Stimulated activated CD8-positive, alpha-beta memory T cell treated with anti-CD3 and anti-CD28 coated beads, Interleukin-2, amount 100 ng/mL, for 1 hour (primary cell): ENCODE measurements at places on chromosomes 7 and 10.

- no peak for DNase-seq
Measured at GRCh38 chr10:12279281-12279680, 70.1 kb upstream of the CAMK1D start.

DNA sequence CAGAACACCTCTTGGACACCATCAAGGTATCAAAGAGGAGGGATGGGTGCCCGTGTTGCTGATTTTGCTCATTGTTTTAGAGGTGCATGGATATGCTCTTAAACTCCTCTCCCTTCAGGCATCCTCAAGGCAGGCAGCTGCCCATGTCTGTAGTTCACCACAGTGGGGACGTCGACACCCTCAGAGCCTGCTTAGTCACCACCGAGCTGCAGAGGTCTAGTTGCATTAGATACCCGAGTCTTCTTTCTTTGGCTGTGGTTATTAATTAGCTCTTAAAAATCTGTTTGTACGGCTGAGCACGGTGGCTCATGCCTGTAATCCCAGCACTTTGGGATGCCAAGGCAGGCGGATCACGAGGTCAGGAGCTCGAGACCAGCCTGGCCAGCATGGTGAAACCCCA, 24.7 kb upstream of the TSPAN13 start:
- DNase-seq, result no peak

- DNase-seq, result no peak
Measured at GRCh38 chr10:91602868-91603568, 29.9 kb downstream of the PPP1R3C start.

- no peak for DNase-seq
Measured at GRCh38 chr7:129882531-129882930, 70.2 kb downstream of the UBE2H start.

GRCh38 chr7:112448891-112449290, 1.4 kb upstream of the IFRD1 start:
- no peak for DNase-seq

GRCh38 chr7:135898226-135898625, 78.9 kb downstream of the MTPN start:
- no peak for DNase-seq

- DNase-seq, result no peak
Measured at GRCh38 chr7:151273651-151274390, 25.3 kb upstream of the SMARCD3 start.

GRCh38 chr10:29522918-29523317, 111.9 kb downstream of the SVIL start:
- no peak for DNase-seq

GRCh38 chr7:96401200-96401599, 79.3 kb upstream of the SLC25A13 start:
- no peak for DNase-seq

- no peak for DNase-seq
Measured at GRCh38 chr10:97325754-97326153, 6.7 kb downstream of the FRAT1 start.

DNA sequence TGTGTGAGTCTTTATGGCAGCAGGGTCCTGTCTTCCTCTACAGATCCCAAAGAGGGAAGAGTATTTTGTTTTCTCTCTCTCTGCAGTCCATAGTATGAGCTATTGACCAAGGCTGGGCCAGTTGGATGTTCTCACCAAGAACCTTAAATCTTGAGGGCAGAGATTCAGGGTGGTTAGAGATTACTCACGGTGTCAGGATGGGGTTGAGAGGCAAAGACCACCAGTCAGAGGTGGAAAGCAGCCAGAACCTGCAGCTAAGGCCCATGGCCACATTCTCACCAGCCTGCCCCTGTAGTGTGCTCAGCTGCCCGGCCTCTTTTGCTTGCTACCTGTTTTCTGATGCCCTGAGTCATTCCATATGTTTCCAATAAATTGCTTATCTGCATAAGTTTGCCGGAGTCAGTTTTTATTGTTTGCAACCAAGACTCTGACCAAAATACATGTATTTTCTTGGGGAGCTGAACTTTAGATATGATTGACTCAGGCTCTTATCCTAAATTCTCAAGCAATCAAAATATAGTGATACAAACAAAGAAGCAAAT, 67.0 kb downstream of the MAP3K8 start:
- DNase-seq, result no peak

- DNase-seq, result no peak
Measured at GRCh38 chr10:18681366-18681765, 22.1 kb downstream of the ARL5B start.

DNA sequence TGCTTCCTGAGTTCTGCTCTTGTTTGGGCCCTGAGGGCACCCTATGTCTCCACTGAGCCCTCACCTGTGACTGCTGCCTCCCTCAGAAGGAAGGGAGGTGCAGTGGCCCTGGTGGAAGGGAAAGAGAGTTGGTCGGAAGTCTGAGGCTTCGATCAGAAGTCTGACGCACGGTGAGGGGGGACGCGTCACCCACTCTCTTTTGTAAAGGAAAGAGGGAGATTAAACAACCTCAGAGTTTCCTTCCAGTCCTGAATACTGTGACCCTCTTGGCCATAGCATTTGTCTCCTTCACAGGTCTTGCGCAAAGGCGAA, 31.4 kb upstream of the TRIM8 start:
- DNase-seq, result peak; percentile 13

GRCh38 chr7:26198133-26198780, 2.3 kb downstream of the HNRNPA2B1 start:
- DNase-seq, result no peak

DNA sequence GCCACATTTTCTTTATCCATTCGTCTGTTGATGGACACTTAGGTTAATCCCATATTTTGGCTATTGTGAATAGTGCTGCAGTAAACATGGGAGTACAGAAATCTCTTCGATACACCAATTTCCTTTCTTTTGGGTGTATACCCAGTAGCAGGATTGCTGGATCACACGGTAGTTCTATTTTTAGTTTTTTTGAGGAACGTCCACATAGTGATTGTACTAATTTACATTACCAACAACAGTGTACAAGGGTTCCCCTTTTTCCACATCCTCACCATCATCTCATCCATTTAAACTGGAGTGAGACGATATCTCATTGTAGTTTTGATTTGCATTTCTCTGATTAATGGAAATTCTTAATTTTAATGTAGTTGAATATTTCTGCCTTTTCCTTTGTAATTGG, 19.3 kb downstream of the VKORC1L1 start:
- DNase-seq, result no peak

DNA sequence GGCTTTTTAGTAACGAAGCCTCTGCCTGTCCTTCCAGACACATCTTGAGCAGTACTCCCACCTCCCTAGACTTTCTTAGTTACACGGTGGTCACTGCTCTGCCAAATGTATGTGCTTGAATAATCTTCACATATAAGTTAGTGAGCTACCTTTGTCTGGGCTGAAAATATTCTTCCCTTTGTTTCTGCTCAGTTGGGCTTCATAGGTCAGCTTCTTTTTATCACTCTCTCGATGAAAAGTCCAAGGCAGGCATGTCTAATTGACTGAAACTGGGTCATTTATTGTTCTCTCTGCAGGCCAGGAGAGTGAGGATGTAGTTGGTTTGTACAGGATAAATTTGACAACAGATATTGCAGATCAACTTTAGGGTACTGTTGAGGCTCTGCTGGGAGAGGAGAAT, 636.7 kb upstream of the IGFBP3 start:
- no peak for DNase-seq

DNA sequence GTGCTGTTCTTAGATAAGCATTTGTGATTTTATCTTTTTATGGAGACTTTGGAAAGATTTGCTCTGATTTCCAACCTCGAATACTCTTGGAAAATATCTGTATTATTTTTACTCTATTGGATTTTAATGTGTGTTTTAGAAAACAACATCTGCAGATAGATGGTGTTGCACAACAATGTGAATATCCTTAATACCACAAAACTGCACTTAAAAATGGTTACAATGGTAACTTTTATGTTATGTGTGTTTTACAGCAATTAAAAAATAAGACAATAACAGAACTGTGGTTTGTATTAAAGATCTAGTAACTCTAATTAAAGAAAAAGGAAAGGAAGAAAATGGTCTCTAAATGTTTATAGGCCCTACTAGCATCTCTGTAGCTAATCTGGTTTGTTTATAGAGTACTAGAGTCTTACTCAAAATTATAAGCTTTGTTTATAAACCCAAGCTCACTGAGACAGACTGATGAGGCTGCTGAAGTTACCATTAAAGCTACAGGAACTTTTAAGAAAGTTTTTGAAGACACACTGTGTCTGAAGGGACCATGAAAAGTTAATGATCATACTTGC, 74.6 kb upstream of the CC2D2B start:
- no peak for DNase-seq

DNA sequence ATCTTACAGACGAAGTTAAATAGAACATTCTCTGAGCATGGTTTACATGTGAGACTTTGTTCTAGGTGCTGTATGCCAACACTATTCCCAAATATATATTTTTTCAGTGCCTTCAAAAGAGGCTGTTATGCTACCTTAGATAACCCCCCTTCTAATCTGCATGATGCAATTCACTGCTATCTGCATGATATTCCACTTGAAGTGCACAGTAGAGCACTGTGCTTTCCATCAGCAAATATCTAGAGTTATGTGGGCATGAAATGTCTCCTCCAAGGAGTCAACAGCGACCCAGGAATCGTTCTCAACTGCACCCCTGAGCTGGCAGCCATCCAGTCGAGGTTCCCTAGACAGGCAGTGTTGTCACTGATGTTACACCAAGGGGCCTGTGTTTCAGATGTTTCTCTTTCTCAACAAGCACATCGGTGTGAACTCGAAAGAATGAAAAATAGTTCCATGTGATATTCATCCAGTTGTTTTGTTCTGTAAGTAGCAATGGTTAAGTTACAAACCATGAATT, 88.3 kb downstream of the PDE1C start:
- DNase-seq, result no peak

DNA sequence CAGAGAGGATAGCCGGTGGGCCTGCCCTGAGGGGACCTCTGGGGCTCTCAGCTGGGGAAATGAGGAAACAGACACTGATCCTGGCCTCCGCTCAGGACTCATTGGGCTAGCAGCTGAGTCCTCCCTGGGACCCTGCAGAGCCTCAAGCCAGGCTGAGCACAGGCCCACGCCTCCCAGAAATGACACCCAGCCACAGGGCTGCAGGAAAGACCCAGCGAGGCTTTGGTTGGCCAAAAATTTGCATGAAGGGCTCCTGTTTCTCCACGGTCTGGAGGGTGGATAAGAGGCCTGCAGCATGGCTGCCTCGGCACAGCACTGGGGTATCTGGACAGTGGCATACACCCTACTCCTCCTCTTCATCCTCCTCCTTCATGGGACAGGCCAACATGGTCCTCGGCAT, 60.4 kb downstream of the ZNF33B start:
- DNase-seq, result no peak

GRCh38 chr10:70660722-70661121, 11.6 kb upstream of the ADAMTS14 start:
- no peak for DNase-seq
